ENCODE measurements at places on chromosomes 11 and 22.

DNA sequence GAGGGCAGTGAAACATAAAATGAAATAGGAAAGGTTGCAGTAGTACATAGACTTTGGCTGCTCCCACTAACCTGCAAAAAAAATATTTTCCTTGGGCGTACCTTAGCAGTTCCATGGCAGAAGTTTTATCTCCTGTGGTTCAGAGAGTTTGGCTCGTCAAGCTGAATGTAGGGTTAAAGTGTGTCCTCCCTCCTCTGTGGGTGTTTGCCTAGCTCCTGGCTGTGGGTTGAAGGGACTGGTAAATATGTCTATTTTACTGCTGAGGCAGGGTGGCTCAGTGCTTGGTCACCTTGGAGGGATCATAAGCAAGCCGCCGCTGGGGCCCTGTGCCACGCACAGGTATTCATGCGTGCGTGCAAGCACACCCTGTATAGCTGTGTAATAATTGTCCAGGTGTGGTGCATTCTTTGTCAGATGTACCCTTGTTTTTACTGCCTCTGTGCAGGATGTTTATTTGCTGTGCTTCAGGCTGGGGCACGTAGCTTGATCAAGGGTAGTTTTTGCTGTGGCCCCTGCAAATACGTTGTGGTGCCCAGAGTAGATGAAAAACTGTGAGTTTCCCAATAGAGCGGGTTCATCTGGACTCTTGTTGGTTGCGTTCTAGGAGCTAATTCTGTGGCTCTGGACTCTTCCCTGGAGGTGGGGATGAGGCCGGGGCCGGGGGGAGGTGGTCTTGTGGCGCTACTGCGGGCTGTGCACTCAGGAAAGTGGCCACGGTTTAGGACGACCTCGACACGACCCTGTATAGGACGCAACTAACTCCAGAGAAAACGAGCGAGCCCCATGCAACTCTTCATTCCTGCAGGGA is 732 bp upstream of the SORL1 start:
- DNase-seq: no peak

DNA sequence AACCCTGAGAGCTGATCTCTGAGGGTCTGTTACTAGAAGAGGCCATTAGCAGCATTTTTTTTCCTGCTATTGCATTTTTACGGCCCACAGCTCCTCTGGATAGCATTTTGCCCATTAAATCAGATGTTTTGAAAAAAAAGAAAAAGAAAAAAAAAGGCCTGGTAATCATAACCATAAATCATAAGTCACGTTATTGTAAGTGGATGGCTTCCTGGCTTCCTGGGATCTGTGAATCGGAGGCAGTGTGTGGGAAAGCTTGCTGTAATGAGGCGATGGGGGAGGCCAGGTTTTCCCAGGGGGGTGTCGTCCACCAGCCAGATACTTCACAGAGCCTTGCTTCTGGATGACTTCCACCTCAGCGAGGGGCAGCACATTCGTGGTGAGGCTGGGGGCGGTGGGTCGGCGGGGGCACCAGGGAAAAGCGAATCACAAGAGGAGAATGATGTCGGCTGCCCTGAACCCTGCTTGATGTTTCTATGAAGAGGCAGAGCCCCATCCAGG is 106.5 kb upstream of the SYT13 start:
- no peak for DNase-seq

- no peak for DNase-seq
Measured at GRCh38 chr22:37604875-37605274, 3.8 kb upstream of the GGA1 start.

DNA sequence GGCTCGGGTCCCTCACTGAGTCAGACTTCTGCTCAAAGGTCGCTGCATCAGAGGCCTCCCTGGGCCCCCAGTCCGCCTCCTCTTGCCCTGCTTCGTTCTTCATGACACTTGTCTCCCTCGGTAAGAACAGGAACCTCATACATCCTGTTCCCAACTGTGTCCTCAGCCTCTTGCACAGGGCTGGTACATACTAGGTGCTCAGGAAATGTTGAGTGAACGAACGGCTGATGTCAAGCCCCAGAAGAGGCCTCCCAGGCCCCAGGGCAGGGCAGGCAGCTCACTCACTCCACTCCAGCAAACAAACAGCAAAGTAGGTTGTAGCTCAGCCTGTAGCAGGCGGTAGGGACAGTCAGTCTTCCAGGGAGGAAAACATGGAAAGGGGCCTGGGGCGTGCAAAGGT is 17.2 kb downstream of the SYNGR1 start:
- no peak for DNase-seq

DNA sequence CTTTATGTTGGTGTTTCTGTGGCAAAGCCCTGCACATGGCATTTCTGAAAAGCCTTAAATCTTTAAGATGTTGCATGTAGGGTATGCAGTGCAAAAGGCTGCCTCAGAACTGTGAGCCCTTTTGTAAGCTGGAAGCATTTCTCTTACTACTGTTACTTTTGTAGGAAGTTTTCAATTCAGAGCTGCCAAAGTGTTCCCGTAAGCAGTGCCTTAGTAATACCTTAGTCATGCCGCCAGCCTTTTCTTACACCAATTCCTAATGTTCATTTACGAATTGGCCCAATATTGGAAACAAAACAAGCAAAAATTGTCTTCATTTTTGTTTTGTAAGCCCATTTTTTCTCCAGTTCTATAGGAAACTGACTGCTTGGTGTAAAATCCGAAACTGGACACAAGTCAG is 67.4 kb upstream of the RASSF10 start:
- DNase-seq: no peak

Measured in dermis blood vessel endothelial cell (primary cell).